ENCODE measurements at places on chromosomes 7 and 10.
A peak's percentile ranks its signal among the peaks of the same experiment; 100 is the strongest.

DNA sequence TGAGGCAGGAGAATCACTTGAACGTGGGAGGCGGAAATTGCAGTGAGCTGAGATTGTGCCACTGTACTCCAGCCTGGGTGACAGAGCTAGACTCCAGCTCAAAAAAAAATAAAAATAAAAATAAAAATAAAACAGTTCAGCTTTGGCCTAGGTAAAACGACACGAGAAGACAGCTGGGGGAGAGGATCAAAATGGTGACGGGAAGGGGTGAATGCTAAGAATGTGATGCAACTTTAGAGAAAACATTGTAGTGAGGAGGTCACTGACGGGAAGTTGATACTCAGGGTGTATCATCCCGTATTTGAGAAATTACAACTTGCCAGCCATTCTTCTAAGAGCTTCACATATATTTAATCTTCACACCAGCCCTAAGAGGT, 1.1 kb downstream of the NDST2 start:
- no peak for DNase-seq

DNA sequence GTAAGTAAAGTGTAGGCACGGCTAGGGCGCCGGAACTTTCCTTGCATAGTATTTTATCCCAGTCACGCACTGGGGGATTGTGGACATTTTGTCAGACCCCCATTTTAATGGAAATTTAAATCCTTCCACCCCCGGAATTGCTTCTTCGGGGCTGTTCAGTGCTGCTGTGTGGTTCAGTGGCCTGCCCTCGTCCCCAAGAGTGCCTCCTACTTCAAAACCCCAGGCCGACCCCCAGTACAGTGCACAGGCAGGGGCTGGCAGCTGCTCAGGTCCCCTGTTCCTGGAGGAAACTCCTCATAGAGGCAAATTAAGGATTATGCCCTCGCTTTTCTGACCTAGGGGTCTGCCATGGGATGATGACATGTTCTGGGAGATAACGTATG, 94.5 kb downstream of the PTPRE start:
- no peak for DNase-seq

- no peak for DNase-seq
These were observed 469.2 kb upstream of the C7orf33 start for GRCh38 chr7:148121401-148121800.

- DNase-seq: peak; percentile 40
These were observed 167.8 kb downstream of the BAMBI start for GRCh38 chr10:28845009-28845682.

GRCh38 chr10:78391585-78391984, 357.9 kb downstream of the RPS24 start:
- no peak for DNase-seq

DNA sequence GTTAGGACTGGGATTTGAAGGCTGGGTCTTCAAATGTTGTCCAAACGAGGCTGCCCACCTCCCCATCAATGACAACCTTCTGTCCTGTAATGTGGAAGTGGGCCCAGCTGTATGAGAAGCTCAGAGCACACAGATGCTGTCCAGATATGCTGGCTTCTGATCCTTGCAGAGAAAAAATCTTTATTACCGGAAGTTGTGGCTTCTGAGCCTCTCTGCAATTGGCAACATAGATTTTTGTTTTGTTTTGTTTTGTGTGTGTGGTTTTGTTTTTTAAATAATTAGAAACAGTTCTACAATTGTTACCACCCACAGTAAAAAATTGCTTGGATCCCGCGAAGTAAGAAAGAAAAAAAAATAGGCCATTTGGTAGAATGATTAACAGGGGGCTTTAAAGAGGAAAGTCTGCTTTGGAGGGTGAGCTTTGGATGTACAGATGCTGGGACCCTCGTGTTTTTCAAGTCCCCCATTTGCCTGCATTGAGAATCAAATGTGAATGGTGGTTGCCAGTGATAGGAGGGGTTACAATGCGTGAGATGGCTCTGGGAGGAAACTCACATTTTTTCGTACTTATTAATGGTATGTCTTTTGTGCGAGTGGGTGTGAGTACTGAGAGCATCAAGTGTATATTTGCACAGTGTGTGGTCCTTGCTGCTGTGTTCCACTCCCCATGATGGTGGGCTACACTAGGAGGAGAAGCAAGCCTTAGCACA, 153.2 kb downstream of the TCF7L2 start:
- no peak for DNase-seq

DNA sequence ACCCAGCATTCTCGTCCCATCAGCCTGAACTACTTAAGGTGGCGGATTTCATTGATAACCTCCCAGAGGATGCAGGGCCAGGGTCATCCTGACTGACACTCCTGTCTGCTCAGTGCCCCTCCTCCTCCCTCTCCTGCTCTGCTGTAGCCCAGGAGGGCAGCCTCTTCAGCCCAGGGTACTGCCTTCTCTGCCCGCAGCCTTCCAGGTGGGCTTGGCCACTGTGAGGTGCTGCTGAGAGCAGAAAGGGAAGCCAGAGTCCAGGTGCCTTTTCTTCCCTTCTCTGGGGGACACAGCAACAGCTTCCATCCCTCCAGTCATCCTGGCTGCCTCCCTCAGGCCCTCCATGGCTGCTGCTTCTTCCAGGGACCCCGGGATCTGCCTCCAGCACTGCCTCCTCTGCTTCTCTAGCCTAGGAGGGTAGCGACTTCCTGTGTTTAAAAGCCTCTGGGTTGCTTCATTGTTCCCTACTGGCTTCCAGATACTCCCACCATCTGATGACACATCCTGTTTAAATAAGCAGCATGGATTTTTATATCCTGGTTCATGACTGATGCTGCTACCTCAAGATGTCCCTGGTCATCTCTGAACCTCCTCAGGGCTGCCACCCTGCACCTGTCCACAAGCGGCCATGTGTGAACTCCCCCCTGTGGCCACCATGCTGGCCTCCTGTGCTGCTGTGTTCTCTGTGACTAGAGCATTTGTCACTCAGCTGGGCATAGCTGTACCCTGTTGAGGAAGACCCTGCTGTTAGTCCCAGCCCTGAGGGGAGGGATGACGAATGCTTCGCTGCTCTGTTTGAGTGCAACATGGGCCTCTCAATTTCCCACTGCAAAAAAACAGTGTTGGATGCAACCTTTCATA, 55.8 kb downstream of the AKR1C4 start:
- no peak for DNase-seq

DNA sequence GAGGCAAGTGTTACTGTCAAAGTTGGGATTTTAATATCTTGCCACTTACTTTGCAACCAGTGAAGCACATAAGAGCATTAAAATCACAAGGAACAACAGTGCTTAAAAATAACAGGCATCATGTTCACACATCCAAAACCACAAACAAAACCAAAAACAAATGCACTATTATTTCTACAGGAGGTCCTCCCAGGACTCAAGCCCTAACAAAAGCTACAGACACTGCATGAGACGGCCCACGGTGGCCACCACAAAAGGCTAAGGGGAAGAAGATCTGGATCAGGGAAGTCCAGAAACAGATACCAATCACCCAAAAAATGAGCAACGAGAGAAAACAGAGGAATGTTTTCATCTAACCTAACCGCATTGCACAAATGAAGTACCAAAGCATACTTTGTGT, 158.4 kb downstream of the ZMYND11 start:
- no peak for DNase-seq

- peak; percentile 86 for DNase-seq
These were observed 57.8 kb downstream of the BAMBI start for GRCh38 chr10:28734938-28735759.

GRCh38 chr10:113476191-113476590, 76.7 kb upstream of the HABP2 start:
- DNase-seq: no peak

DNA sequence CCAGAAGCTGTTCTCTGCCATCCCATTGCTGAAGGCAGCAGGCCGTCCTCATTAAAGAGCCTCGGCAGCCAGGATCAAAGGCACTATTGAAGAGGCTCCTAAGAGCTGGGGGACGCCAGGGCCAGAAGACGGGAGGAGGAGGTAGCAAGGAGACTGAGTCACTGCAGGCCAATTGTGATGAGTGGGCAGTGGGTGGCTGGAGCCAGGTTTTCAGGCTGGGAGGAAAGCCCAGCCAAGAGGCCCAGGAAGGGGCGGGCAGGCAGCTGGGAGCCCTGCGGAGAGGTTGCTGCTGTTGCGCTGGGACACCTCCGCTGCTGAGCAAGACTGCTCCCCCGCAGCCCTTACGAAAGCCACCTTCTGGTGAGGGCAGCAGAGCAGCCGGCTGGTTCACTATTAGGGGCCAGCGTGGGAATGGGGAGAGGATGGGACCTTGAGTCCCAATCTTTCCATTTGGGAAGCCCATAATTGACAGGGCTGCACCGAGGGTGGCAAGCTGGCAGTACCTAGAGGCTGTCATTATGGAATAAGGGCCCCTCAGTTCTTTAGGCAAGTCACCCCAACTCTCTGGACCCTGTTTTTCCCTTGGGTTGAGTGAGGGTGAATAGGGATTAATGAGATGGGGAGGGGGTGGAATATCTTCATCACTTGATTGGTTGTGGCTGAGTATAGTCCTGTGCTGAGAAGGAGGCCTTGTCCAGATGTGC, 48.4 kb downstream of the UNC5B start:
- DNase-seq: no peak

DNA sequence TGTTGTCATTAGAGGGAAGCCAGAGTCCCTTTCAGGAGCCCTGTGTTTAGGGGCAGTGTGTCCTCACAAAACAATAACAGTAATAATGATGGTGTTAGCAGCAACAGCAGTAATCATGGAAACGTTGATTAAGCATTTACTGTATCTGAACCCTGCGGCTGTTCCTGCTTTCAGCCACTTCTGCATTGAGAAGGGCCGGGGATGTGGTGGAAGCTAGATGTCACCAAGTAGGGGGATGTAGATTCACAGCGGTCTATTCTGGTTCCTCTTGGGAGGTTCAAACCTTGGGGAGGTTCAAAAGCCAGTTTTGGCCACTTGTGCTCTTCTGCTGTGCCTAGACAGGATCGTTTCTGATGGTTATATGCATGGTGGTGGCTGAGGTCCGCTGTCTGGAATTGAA, 44.8 kb downstream of the PRPF18 start:
- no peak for DNase-seq

DNA sequence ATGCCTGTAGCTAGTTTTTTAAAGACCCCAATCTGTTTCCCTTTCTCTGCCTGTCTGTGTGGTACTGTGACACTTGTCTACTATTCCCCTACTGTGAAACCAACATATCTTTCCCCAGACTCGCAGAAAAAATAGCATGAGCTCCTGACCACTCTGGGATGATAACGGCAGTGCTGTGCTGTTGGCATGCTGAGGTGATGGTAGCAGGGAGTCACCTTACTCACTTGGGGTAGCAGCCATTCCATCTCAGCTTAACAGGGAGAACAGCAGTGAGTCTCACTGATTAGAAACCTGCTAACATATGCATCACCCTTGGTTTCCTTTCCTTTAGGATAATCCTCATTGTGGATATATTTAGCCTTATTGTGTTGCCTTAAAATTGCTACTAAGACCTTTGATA, 469.6 kb upstream of the FZD8 start:
- DNase-seq: no peak

DNA sequence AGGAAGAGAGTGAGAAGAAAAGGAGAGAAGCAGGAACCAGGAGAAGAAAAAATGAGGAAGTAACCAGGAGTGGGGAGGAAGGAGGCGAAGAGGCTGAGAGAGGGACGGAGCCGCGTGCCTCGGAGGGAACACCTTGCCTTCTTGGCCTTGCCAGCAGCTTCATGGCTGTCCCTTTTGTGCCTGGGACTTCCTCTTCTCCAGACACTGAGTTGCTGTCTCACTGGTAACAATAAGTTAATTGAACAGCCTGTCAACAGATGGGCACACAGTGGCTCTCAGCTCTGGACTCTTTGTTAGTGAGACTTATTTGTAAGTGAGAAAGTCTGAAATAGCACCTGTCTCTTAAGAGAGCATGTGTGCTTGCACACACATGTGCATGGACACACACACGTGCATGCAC, 83.2 kb downstream of the GATA3 start:
- no peak for DNase-seq

- DNase-seq: no peak
These were observed 1.8 kb downstream of the LAMB1 start for GRCh38 chr7:108000875-108001763.

Measured in T1000 (cell line).